Fibroblast of skin of back (primary cell): ENCODE measurements at places on chromosomes 16 and 17.
A peak's percentile ranks its signal among the peaks of the same experiment; 100 is the strongest.

DNA sequence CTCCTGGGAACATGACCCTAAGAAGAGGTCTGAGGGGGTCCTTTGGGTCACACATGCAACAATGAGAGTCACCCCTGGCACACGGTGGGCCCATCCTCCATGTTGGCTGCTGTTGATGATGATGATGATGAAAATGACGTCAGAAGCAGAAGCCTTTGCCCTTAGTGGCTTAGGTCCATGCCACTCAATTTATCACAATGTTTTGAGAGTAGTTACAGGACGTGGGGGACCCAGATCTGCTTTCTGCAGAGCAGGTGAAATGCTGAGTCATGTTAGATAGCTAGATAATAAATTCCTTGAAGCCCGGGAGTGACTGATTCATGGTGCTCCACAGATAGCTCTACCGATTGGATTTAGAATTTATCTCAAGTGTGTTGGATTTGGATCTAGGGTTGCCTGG lies 53.9 kb downstream of the VPS35L start:
- no peak for DNase-seq

GRCh38 chr17:27349540-27350021 lies 55.7 kb downstream of the WSB1 start:
- no peak for DNase-seq

- DNase-seq, result peak; percentile 70
Observed at GRCh38 chr17:15261258-15261801, 3.8 kb downstream of the PMP22 start.

GRCh38 chr17:34222722-34223497 lies 32.2 kb upstream of the CCL2 start:
- DNase-seq, result no peak

- no peak for DNase-seq
Observed at GRCh38 chr16:86074651-86075487, 175.9 kb downstream of the IRF8 start.

- peak; percentile 90 for DNase-seq
Observed at GRCh38 chr17:17151055-17151454, 55.1 kb downstream of the PLD6 start.

DNA sequence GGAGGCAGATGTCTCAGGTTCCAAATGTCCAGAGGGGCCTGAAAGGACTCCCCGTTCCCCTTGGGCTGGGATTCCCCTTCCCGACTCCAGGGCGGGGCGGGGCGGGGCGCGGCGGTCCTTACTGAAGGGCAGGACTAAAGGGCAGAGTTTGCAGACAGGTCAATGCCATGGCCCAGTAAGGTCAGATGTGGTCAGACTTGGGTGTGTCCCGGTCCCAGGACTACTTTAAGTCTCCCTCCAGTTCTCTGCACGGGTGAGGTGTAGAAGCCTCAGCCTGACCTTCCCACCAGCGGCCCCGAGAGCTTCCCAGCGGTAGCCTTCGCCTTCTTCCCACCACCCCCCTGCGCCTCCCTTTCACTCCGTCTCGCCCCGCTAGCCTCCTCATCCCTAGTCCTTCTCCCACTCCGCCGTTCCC lies 532 bp downstream of the KDM6B start:
- DNase-seq, result no peak

DNA sequence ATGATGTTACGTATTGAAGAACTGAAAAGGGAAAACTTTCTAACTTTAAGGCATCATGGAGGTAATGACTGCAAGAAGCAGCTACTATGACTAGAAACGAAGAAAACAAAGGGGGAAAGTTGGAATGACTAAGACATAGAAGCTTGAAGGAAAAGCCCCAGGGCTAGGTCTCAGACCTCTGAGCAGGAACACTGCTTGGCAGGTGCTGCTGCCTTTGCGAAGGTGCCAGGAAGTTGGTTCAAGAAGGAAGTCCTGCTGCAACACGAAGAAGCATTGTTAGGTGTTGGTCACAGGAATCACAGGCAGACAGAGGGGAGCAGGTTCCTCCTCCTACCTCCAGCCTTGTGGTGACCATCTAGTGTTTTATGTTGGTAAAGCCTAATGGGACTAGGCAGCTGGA lies 48.1 kb upstream of the HS3ST4 start:
- DNase-seq, result no peak

GRCh38 chr16:49548325-49548970 lies 174.8 kb downstream of the C16orf78 start:
- no peak for DNase-seq

GRCh38 chr16:62167551-62167950 lies 131.3 kb upstream of the CDH8 start:
- no peak for DNase-seq

DNA sequence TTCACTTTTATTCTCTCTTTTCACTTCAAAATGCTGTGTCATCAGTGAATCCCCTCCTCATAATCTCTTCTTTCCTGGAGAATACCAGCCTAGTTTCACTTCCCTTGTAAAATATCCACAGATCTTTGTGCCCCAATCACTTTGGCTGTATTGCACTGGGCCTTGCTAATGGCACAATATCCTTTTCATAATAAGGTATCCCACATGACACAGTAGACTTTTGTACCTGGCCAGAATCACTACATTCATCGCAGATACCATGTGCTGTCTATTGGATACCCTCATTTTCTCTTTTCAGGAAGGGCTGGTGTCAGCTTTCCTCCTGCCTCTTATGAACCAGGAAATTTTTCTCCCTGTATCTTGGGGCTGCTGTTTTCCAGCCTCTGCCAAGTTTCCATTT lies 25.7 kb upstream of the TOX3 start:
- DNase-seq, result no peak

DNA sequence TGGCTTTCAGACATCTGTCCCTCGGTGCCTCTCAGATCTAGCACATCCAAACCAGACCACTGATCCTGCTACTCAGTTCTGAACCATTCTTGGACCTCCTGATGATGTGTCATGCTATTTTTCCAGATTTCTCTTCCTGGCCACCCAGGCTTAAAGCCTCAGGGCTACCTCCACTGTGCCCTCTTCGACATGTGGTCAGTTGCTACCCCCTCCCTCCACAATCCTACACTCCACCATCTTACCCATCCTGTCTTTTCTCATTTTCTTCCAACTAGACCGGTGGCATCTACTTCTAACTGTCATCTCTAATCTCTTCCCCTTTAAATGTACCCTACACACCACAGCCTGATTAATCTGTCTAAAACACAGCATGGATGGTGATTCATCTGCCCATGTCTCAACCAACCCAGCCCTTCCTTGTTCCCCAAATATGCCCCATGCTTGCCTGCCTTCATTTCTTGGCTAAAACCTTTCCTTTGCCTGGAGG lies 478.6 kb downstream of the SLC39A11 start:
- DNase-seq, result peak; percentile 79

GRCh38 chr16:81532491-81533174 lies 88.0 kb downstream of the CMIP start:
- DNase-seq, result no peak

GRCh38 chr17:80878876-80879722 lies 112.5 kb upstream of the CHMP6 start:
- no peak for DNase-seq

- no peak for DNase-seq
Observed at GRCh38 chr17:46031920-46032319, 32.9 kb downstream of the STH start.

DNA sequence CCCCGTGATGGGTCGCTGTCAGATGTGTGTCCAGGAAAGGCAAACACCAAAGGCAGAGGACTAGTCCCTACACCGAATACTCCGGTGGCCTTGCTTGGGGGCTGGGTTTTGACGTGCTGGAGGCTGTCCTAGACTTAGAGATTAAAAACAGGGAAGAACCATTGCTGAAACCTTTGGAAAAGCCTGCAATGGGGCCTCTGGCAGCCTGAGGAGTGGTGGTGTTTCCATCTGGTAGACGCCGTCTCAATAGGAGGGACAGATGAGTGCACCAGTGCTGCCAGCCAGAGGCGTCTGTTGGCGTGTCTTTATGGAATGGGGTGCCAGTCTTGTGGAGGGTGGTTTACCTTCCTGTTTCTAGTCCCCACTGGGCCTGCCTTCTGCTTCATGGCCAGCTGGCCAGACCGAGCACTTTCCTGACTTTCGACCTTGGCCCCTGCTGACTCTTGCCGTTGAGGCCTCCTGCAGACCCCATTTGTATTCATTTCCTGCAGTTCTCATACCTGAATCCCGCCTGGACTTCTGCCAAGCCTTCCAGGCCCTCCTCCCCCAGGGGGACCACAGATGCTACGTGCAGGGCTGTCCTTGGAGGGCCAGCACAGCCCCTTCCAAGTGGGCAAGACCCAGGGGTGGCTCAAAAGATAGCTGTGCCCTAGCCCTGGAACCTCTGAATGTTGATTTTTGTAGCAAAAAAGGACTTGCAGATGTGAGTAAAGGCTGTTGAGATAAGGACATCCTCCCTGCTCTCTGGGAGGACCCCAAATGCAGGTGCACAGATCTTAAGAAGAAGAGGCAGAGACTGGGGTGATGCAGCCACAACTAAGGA lies 1.9 kb upstream of the DNASE1 start:
- no peak for DNase-seq

DNA sequence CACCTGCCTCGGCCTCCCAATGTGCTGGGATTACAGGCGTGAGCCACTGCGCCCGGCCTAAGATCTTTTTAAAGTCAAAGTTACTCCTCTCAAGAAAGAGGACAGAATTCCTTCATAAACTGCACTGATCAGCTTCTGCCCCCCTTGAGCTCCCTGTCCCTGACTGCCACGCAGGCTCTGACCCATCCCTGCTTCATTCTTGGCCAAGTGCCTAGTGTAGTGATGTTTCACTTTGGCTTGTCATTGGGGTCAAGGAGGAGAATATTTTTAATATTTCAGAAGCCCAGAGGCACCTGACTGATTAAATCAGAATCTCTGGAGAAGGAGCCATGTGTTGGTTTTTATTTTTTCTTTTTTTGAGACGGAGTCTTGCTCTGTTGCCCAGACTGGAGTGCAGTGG lies 9.1 kb downstream of the MRM1 start:
- DNase-seq, result peak; percentile 42

- no peak for DNase-seq
Observed at GRCh38 chr17:33381201-33381600, 88.1 kb upstream of the ASIC2 start.

DNA sequence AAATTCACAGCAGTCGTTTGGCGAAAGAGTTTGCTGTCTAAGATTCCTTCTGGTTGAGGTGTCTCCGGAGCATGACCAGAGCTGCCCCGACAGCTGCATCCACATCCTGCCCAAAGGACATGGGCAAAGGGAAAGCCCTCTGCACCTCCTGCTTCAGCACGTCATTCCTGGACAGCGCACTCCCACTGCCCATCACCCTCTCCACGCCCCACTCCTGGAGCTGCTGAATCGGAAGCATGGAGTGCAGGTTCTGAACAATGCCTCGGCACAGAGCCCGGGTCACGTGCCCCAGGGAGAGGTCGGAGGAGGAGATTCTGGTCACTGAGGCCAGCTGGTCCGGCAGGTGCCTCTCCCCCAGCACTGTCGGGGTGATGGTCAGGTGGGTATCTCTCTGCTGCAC lies 1.3 kb upstream of the TRPV1 start:
- no peak for DNase-seq

DNA sequence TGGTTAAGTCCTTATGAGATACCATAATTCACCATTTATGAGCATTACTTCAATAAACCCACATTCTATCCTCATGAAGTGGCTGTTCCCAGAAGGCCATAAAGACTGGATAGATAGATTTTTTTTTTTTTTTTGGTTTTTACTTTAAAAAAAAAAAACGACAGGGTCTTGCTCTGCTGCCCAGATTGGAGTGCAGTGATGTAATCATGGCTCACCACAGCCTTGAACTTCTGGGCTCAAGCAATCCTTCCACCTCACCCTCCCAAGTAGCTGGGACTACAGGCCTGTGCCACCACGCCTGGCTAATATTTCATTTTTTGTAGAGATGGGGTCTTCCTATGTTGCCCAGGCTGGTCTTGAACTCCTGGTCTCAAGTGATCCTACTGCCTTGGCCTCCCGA lies 102.3 kb downstream of the XYLT1 start:
- DNase-seq, result peak; percentile 45

GRCh38 chr16:84854759-84855158 lies 35.0 kb downstream of the CRISPLD2 start:
- peak; percentile 21 for DNase-seq

DNA sequence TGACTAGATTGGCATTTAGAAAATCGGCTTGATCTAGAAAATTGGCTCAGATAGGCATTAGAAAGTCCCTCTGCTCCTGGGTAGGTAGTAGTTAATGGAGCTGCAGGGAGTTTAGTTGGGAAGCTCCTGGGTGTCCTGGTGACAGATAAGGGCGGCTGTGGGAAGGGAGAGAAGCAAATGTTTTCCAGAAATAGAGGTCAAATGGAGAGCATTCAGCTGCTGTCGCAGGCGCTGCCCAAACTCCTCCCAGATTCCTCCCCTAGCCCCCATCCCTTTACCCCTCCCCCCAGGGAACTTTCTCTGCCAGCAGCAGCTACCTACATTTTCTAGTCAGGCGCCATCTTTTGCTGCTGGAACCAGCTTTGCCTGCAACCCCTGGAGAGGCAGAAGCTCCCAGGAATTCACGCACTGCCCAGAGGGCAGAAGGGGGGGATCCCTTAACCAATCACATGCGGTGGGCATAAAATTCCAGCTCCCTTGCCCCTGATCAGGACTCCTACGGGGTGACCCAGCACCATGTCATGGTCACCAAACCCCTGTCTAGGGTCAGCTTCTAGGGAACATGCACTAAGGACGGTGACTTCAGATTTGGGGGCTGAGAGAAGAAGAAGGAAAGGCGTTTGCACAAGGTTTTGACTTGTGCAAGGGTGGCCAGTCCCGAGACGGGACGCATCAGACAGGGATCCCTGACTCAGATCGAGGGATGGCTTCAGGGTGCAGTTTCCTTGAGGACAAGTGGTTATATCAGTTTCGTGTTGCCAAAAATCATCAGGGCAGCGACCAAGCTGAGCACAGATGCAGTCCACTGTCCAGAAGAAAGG lies 43.8 kb downstream of the SOCS1 start:
- no peak for DNase-seq

DNA sequence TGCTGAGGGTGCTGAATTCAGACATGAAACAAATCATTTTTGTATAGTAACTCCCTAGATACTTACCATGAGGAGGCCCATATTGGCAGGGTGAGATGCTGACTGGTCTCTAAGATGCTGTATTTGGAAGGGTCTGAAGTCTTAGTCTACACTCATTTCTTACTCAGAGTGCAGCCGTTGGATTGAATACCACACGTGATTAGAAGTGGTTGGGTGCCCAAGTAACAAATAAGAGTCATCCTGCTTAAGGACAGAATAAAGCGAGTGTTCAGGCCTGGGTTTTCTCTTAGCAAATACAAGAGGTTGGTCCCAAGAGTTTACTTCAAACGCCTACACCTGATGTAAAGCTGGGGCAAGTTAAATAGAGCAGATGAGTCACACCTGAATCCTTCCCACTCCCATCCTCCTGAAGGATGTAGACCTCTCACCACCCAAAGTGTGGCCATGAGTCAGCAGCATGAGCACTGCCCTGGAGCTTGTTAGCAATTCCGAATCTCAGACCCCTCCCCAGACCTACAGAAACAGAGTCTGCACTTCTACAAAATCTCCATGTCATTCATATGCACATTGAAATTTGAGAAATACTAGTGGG lies 284.6 kb upstream of the CDH5 start:
- DNase-seq, result peak; percentile 81

GRCh38 chr17:75827308-75828075 lies 16.7 kb downstream of the UNC13D start:
- peak; percentile 63 for DNase-seq

DNA sequence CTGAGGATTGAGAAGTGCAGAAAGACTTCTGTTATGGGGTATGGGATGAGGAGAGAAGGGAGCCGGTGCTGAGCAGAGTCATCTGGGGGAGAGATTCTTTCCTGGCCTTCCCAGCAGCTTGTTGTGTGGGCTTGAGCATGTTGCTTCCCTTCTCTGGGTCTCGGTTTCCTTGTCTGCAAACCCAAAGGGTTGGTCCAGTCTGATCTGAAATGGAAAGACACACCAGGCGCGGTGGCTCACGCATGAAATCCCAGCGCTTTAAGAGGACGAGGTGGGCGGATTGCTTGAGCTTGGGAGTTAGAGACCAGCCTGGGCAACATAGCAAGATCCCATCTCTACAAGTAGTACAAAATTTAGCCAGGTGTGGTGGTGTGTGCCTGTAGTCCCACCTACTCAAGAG lies 6.0 kb downstream of the SOCS3 start:
- no peak for DNase-seq
